ENCODE measurements at places on chromosomes 4 and X. TPM values are rescaled to one million over a fixed set of nuclear protein-coding genes. Genes with fewer than 3 reads are reported as not detected.

The ARHGEF9 gene
- total RNA-seq, result 5.6 TPM

The GASK1B gene
- total RNA-seq, result 0.30 TPM

The INTS6L gene
- total RNA-seq, result 0.11 TPM

The SNCA gene
- total RNA-seq, result 0.25 TPM

The CT55 gene
- total RNA-seq, result not detected

The ASB5 gene
- not detected for total RNA-seq

The ABCG2 gene
- 22.0 TPM for total RNA-seq

The CXorf49 gene
- total RNA-seq, result not detected

The GLA gene
- total RNA-seq, result 178 TPM

The NUDT10 gene
- 1.2 TPM for total RNA-seq

The HSFX4 gene
- total RNA-seq, result 0.09 TPM

The SPOCK3 gene
- total RNA-seq, result 0.20 TPM

The CT83 gene
- total RNA-seq, result not detected

The CTAG2 gene
- total RNA-seq, result not detected

The CENPI gene
- total RNA-seq, result 9.9 TPM

The DIPK2B gene
- not detected for total RNA-seq

The PDS5A gene
- total RNA-seq, result 22.0 TPM

The CLIC2 gene
- total RNA-seq, result 0.03 TPM

The ARSD gene
- 13.0 TPM for total RNA-seq

The YTHDC1 gene
- 32.9 TPM for total RNA-seq

The KCTD8 gene
- not detected for total RNA-seq

The AWAT2 gene
- not detected for total RNA-seq

The TRIM60 gene
- not detected for total RNA-seq

The SHROOM4 gene
- not detected for total RNA-seq

The PASD1 gene
- not detected for total RNA-seq

The SYN1 gene
- 0.25 TPM for total RNA-seq

The DUSP21 gene
- not detected for total RNA-seq
